ENCODE measurements at places on chromosomes 2 and 18.
A peak's percentile ranks its signal among the peaks of the same experiment; 100 is the strongest.

DNA sequence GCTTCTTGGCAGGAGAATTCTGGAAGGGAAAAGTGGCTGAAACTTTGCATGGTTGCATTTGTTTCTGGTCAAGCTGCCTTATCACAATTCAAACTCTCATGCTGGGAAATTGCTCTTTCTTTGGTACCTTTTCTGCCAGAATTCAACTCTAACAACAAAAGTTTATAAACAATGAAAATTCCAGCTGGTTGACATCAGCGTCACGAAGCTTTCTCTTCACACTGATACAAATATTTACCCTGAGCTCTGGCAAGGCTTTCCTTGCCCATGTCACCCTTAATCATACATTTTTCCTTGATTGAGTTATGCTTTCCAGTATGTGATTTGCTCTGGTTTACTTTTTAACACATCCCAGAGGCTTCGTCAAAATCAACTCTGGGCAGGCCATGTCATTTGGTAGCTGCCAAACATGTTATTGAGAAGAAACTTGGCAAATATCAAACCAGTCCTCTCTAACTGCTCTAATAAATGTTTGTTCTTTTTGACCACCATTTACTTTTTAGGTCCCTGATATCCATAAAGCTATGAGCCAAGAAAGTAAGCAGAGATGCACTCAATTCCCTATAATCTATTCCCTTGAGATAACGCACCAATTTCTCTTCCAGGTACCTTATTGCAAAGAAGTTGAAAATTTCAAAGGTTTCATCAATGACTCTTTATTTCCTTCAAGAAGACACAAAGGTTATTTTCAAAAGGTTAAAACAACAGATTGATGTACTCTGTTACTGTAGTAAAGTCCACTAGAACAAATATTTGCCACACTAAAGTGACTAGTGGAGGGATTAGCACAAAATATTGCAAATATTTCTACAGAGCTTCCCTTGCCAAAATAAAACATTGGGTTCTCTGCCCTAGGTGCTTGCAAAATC is 1241.1 kb upstream of the ZEB2 start:
- DNase-seq: no peak

- DNase-seq: peak; percentile 30
Observed at GRCh38 chr2:54724560-54725342, 1.3 kb downstream of the EML6 start.

DNA sequence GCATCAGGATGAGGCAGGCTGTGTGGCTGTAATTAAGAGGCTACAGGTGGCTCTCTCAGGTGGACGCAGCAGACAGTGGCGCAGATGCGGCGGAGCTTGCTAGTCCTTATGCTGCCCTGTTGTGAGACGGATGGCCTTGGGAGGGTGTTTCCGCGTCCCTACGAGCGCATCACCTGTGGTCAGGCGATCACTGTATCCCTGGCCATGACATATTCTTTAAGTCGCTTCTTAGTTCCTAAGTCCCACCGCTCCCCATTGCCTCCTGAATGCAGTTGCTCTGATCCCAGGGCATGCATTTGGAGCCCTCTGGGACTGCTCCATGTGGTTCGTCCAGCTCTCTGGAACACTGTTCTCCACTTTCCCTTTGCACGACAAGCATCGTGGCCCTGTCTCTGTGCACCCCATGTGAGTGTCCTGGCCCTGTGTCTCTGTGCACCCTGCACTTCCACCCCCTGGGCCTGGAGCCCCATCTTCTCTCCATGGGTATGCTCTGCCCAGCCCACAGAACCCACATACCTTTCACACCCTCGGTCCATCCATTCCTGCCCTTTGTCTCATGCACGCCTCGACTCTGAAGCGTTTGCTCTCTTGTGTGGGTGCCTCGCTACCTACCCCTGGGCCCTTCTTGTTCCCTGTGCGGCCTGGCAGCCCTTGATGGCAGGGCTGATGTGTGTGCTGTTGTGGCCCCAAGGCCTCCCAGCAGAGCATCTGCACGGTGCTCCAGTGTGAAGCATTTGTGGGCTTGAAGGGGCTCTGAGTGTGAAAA is 74.4 kb downstream of the SH3RF3 start:
- DNase-seq: no peak

DNA sequence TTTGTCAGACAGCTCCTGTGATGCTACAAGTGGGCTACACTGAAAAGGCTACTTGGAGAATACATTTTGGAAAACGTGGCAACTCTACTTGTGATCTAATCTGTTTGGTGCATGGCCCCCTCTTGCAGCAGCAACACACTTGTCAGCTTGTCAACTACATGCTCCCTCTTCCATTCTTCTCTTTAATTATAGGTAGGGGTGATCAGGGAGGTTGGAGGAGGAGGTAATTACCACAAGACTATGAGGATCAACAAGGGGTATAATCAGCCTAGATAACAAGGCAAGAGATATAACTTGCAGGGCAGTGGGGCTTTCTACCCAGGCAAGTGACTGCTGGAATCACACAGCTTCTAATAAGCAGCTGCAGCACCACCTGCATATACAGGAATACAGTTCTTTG is 104.9 kb downstream of the ACVR1 start:
- no peak for DNase-seq

DNA sequence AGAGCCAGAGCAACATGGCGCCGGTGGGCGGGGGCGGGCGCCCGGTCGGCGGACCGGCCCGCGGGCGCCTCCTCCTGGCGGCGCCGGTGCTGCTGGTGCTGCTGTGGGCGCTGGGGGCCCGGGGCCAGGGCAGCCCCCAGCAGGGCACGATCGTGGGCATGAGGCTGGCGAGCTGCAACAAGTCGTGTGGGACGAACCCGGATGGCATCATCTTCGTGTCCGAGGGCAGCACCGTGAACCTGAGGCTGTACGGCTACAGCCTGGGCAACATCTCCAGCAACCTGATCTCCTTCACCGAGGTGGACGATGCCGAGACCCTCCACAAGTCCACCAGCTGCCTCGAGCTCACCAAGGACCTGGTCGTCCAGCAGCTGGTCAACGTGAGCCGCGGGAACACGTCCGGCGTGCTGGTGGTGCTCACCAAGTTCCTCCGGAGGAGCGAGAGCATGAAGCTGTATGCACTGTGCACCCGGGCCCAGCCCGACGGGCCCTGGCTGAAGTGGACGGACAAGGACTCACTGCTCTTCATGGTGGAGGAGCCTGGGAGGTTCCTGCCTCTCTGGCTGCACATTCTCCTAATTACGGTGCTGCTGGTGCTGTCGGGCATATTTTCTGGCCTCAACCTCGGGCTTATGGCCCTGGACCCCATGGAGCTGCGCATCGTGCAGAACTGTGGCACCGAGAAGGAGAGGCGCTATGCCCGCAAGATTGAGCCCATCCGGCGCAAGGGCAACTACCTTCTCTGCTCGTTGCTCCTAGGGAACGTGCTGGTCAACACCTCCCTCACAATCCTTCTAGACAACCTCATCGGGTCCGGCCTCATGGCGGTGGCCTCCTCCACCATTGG is 507 bp downstream of the CNNM4 start:
- peak; percentile 43 for DNase-seq

Data from suppressor macrophage (primary cell).